ENCODE measurements at places on chromosomes 5 and 9. TPM values are rescaled to one million over a fixed set of nuclear protein-coding genes. Genes with fewer than 3 reads are reported as not detected.
A peak's percentile ranks its signal among the peaks of the same experiment; 100 is the strongest.

- H3K36me3 ChIP-seq = no peaks in the 10 kb centered on the region
- peaks cover 10% of the 10 kb centered on the region for H3K27me3 ChIP-seq
- H3K27ac ChIP-seq = no peak overlapping the region
- no peak overlapping the region for H3K4me3 ChIP-seq
- H3K4me1 ChIP-seq = peaks cover 5% of the 10 kb centered on the region
- DNase-seq = no peak
These were observed 148.8 kb downstream of the MEF2C start for GRCh38 chr5:88734191-88734640.

- no peaks in the 10 kb centered on the region for H3K36me3 ChIP-seq
- DNase-seq = no peak
- H3K4me3 ChIP-seq = no peak overlapping the region
- no peak overlapping the region for H3K27ac ChIP-seq
These were observed 82.8 kb downstream of the CAAP1 start for GRCh38 chr9:26809795-26810194.

GRCh38 chr5:120465436-120465961 is 1.4 kb downstream of the PRR16 start:
- no peak for DNase-seq

The PDE8B gene
- 0.05 TPM for total RNA-seq

The IL3 gene
- total RNA-seq = 140 TPM

DNA sequence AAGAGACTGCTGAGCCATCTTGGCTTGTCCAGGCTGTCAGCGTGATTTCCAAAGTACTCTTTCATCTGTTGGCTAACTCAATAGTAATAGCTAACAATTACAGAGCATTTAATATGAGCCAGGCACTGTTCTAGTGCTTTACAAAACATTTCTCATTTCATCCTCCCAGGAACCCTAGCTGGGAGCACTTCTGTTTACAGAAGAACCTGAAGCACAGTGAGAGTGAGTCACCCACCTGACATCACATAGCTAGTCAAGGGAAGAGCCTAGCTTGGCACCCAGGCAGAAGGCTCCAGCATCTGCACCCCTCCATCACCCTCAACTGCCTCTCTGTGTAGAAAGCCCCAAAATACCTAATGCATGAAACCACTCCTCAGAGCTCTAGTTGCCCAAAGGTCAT is 57.5 kb upstream of the IQGAP2 start:
- peaks cover 11% of the 10 kb centered on the region for H3K4me1 ChIP-seq
- DNase-seq = no peak
- no peaks in the 10 kb centered on the region for H3K27me3 ChIP-seq
- H3K36me3 ChIP-seq = no peaks in the 10 kb centered on the region
- no peak overlapping the region for H3K4me3 ChIP-seq

DNA sequence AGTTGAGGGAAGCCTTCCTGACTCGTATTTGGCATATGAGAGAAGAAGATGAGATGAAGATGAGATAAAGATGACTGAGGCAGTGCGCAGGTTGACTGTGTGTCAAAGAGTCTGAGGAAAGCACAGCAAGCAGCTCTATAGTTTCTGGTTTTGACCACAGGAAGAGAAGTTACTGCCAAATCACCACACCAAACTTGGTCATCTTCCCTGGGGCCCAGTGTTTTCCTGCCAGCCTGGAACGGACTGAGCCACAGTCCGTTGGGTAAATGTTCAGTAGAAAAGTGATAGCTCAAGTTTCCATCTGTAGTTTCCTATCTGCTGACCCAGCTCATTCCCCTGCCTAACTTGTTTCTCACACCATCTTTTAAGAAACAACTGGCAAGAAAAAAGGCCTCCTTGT is 80.7 kb upstream of the ADAMTS19 start:
- no peaks in the 10 kb centered on the region for H3K4me1 ChIP-seq
- H3K27ac ChIP-seq = no peak overlapping the region
- H3K27me3 ChIP-seq = no peaks in the 10 kb centered on the region
- DNase-seq = no peak
- no peaks in the 10 kb centered on the region for H3K36me3 ChIP-seq

- H3K4me1 ChIP-seq = peaks cover 48% of the 10 kb centered on the region
- no peak overlapping the region for H3K27ac ChIP-seq
- H3K4me3 ChIP-seq = no peak overlapping the region
These were observed 188.6 kb downstream of the NR3C1 start for GRCh38 chr5:143214890-143215289.

GRCh38 chr9:109272745-109273144 is 48.1 kb downstream of the EPB41L4B start:
- peaks cover 12% of the 10 kb centered on the region for H3K27me3 ChIP-seq
- H3K27ac ChIP-seq = no peak overlapping the region
- no peak overlapping the region for H3K4me3 ChIP-seq
- DNase-seq = no peak

DNA sequence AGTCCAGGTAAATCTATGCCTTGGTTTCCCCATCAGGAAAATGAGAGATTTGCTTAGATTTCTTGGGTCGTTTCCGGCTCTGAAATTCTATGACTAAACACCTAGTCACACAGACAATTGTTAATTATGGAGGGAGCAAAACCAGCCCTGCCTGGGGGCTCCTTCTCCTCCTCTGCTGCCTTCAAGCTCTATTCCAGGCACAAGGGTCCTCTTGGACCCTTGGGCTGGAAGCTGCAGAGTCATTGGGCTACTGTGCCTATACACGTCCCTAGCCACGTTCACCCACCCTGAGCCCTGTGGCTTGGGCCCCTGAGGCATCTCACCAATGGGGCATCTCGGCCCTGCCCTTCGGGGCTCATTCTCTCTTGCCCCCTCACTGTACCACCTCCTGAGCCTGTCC is 73.8 kb upstream of the TBC1D2 start:
- H3K4me1 ChIP-seq = no peaks in the 10 kb centered on the region
- H3K27me3 ChIP-seq = peaks cover 7% of the 10 kb centered on the region
- no peaks in the 10 kb centered on the region for H3K36me3 ChIP-seq
- DNase-seq = no peak
- no peak overlapping the region for H3K4me3 ChIP-seq
- H3K27ac ChIP-seq = no peak overlapping the region

GRCh38 chr5:81751836-81752643 is 1.1 kb upstream of the SSBP2 start:
- DNase-seq = no peak
- no peaks in the 10 kb centered on the region for H3K36me3 ChIP-seq
- peak overlapping the region; percentile 16 for H3K27ac ChIP-seq
- peaks cover 26% of the 10 kb centered on the region for H3K4me1 ChIP-seq
- H3K27me3 ChIP-seq = peaks cover 15% of the 10 kb centered on the region

All from activated T-helper 2 cell treated with anti-CD3 and anti-CD28 coated beads, Interferon-gamma antibody, Interleukin-2, Interleukin-4, amounts not matched to agents 10 μg/mL and 5 μg/mL and 100 μg/mL, durations not matched to agents 14 hours and 24 hours and 36 hours (primary cell).